ENCODE measurements at places on chromosomes 4 and X.

DNA sequence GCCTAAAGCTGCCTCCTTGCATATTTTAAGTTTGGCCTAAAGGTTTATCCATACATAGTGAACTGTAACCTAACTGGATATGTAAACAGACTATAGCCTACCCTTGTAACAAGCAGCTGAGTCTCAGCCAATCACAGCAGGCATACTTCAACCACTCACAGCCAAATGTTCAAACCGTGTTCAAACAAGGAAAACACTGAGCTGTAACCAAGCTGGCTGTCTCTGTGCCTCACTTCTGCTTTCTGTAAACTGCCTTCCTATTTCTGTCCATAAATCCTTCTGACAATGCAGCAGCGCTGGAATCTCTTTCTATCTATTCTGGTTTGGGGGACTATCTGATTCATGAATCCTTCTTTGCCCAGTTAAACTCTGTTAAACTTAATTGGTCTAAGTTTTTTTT, 16.4 kb downstream of the DSPP start:
- DNase-seq: no peak

GRCh38 chr4:83850435-83850834, 314.5 kb downstream of the GPAT3 start:
- no peak for DNase-seq

- DNase-seq: no peak
These were observed 166.1 kb upstream of the KLF8 start for GRCh38 chrX:56066016-56066415.

GRCh38 chr4:19508442-19508841, 743.3 kb upstream of the SLIT2 start:
- no peak for DNase-seq

DNA sequence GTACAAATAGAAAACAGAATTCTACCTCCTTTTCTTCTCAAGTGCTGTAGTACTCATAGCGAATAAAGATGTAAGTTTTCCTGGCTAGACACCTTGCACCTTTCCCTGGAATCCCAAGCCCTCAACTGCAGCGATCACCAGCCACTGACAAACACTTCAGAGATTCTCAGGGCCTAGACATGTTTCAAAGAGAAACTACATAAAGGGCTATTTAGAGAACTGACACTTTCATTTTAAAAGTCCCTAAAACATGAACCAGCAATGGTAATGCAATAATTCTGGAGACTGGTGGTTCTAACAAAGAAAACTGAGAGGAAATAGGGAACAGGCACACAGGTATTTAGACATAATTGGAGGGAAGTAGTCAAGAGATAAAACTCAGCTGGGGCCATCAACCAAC, 35.7 kb downstream of the FANCB start:
- DNase-seq: no peak

DNA sequence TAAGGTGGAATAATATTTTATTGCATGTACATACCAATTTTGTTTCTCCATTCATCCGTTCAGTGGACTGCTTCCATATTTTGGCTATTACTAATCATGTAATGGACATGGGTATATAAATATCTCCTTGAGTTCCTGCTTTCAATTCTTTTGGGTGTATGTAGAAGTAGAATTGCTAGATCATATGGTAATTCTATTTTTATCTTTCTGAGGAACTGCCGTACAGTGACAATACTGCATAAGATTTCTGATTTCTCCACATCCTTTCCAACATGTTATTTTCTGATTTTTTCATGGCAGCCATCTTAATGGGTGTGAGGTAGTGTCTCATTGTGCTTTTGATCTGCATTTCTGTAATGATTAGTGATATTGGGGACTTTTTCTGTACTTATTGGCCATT, 19.2 kb downstream of the ALPK1 start:
- DNase-seq: no peak

GRCh38 chr4:90419124-90419711, 292.0 kb downstream of the CCSER1 start:
- DNase-seq: peak; percentile 39

DNA sequence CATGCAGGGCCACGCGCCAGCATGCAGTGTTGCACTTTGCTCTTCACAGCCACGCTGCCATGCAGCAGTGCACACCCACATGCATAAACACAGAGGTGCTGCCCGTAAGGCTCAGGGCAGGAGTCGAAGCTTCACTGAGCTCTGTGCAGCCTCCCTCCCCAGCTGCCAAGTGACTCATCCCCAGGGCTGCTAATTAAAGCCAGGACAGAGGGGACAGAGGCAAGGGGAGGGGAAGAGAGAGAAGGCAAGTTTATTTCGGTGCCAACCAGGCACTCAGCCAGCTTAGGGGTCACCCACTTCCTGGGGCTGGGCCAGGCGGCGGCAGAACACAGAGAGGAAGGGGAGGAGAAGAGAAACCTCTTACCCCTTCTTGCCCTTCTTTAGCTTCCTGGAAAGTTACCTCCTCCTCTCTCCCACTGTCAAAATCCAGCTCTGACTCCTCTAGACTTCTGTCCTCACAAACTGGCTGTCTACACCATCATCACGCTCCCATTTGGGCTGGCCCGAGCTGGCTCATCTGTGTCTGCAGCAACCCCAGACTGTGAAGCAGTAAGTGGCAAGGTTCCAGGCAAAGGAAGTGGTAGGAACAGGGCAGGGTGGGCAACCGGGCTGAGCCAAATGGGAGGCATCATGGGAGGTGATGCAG, 6.2 kb upstream of the IQSEC2 start:
- peak; percentile 39 for DNase-seq

DNA sequence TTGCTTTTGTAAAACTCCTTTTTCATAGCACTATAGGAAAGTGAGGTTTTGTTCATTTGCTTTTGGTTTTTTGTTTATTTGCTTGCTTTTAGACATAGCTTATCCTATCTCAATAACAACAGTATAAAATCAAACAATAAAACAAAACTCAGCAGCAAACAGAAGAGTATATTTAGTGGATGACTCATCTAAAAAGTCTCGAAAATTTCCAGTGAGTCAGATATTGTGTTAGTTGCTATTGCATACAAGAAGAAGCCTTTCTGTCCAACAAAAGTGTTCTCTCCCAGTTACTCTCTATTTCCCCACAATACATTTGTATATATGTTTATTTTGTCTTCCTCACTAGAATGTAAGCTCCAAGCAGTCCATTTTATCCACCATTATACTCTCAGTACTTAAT, 36.0 kb upstream of the NPNT start:
- DNase-seq: peak; percentile 5

DNA sequence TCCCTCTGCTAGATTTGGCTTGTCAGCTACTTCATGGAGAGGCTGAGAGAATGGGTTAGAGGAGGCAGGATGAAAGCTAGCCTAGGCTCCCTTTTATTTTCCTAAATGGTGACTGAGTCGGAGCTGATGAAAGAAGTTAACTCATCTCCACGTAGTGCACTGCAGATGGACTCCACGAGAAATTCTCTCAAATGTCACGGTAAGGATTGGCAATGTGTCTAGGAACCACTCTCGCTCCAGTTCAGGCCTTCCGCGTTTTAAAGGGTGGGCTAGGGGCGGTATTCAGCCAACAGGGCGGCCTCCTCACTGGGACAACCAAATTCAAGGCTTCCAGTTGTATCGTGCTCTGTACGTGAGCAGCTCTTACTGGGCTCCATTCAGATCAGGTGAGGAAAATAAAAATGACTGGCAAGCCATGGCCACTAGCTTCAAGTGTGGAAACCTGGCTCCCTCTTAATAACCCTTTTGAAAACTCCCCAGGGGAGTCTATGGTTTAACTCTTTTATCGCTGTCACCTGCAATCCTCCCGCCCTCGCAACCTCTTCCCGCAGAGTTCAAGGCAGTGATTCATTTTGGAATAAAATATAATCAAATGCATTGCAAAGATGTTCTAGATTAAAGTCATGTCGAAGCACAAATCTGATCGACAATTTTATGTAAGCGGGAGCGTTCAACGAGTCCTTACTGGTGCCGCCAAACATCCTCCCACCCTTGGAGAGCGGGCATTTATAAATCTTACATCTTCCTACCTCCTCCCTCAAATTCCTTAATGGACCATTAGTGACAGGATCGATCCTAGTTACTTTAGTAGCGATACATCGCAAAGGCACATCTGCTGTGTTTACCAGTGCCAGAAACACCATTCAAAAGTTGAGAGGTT, 1.2 kb downstream of the SPOCK3 start:
- DNase-seq: no peak

GRCh38 chr4:121307445-121308327, 73.1 kb downstream of the QRFPR start:
- peak; percentile 17 for DNase-seq

- no peak for DNase-seq
These were observed 171.4 kb downstream of the NHS start for GRCh38 chrX:17546356-17546755.

- DNase-seq: peak; percentile 77
These were observed 9.8 kb upstream of the ACOT9 start for GRCh38 chrX:23752740-23753415.

GRCh38 chr4:184978211-184978610, 40.1 kb upstream of the HELT start:
- DNase-seq: no peak

GRCh38 chr4:80072228-80072743, 743 bp downstream of the ANTXR2 start:
- DNase-seq: no peak

All from HTR-8/SVneo (cell line).